ENCODE measurements at places on chromosomes 7 and 10.

GRCh38 chr7:786472-787255 is 45.6 kb upstream of the SUN1 start:
- no peak for DNase-seq

DNA sequence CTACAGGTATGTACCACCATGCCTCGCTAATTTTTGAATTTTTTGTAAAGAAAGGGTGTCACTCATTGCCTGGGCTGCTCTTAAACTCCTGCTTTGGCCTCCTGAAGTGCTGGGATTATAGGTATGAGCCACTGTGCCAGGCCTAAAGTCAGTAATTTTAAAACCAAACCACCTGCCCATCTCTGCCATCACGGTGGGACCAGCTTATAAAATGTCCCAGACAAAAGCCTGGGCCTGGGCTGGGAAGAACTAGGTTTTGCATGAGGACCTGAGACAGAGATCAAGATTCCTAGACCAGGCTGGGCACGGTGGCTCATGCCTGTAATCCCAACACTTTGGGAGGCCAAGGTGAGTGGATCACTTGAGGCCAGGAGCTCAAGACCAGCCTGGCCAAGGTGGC is 395.6 kb downstream of the CALN1 start:
- DNase-seq: no peak

GRCh38 chr10:30219971-30220751 is 128.9 kb downstream of the MTPAP start:
- DNase-seq: no peak

- no peak for DNase-seq
These were observed 4.6 kb downstream of the MARVELD1 start for GRCh38 chr10:97718178-97718577.

GRCh38 chr10:122362621-122363020 is 11.9 kb upstream of the PLEKHA1 start:
- DNase-seq: no peak

- no peak for DNase-seq
These were observed 444 bp upstream of the TNPO3 start for GRCh38 chr7:129055294-129055816.

DNA sequence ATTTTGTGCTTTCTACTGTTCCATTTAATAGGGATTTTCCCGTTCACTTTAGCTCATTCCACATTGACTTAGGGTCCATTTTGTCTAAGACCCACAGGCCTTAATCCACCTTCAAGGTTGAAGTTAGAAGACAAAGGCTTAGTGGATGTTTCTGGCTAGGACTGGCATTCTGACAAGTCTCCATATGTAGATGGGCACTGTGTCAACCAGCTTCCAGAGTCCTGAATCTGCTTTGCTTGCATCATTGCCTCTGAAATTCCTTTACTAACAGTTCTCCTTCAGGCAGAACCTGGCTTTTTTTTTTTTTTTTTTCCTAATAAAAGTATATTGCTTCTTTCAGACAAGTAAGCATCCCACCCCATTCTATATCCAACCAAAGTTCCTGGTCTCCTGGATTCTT is 69.6 kb upstream of the PDCD4 start:
- no peak for DNase-seq

DNA sequence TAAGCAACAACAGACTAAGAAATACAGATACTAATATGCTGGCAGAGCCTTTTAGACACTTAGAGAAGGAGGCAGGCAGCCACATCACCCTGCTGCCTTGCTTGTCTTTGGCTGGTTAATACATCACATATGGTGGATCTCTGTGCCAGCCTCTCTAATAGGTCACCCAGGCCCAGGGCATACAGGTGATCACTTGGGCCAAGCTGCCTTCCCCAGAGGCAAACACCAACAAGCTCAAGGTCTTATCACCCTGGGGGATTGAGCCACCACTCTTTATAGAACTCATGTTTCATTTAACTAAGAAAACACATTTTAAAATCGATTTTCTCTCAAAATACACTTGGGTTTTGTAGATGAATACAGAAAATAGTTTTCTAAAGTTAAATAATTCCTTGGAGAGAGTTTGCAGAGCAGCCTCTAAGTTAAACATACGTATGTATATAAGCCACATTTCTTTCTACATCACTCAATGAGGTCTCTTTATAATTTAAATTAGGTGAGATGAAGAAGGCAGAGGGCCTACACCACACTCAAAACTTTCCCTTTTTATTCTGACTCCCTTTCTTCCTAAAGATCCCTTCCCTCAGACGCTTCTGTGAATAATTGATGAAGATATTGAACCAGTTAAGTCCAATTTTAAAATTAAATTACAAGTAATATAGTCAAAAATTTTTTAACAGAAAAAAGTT is 556.8 kb upstream of the GHITM start:
- no peak for DNase-seq

DNA sequence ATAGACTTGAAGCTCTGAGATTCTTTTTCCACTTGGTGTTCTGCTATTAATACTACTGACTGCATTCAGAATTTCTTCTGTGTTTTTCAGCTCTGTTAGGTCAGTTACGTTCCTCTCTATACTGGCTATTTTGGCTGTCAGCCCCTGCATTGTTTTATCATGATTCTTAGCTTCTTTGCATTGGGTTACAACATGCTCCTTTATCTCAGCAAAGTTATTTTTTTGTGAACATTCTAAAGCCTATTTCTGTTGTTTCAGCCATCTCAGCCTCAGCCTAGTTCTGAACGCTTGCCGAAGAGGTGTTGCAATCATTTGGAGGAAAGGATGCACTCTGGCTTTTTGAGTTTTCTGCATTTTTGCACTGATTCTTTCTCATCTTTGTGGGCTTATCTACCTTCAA is 201.5 kb upstream of the GNAI1 start:
- no peak for DNase-seq

- no peak for DNase-seq
These were observed 31.2 kb downstream of the FOXK1 start for GRCh38 chr7:4713183-4713784.

DNA sequence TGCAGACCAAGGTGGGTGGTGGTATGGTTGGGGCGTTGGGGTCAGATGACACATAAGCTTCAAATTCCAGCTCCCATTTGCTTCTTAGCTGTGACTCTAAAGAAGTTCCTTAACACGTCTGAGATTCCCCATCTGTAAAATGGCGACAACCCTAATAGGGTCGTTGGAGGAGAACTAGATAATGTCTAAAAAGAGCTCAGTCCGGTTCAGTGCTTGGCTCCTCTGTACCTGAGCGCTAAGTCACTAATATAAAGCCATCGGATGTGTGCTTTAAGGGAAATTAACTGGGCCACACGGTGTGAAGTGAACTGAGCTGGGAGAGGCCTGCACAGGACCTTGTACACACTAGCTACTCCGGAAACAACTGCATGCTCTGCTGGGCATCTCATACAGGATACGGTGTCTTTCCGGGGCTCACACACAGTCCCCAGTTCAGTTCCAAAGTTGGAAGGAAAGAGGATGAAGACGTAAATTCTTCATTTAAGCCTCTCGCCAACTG is 476 bp upstream of the ZFYVE27 start:
- no peak for DNase-seq

DNA sequence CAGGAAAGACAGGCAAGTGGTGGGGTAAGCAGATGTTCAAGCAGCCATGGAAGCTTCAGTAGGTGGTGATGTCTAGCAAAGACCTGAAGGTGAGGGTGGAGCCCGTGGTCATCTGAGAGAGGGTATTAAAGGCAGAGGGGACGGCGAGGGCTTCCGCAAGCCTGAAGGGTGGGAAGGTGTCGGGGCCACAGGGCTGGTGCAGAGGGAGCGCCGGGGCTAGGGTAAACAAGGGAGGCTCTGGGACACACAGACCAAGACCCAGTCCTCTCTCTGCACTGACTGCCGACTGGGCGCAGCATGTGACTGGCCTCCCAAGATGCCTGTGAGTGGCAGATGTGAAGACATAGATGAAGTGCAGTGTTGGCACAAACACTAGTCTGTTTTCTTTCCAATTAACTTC is 132.4 kb downstream of the PKD1L1 start:
- no peak for DNase-seq

GRCh38 chr10:42367532-42368230 is 270.7 kb downstream of the ZNF33B start:
- DNase-seq: no peak

DNA sequence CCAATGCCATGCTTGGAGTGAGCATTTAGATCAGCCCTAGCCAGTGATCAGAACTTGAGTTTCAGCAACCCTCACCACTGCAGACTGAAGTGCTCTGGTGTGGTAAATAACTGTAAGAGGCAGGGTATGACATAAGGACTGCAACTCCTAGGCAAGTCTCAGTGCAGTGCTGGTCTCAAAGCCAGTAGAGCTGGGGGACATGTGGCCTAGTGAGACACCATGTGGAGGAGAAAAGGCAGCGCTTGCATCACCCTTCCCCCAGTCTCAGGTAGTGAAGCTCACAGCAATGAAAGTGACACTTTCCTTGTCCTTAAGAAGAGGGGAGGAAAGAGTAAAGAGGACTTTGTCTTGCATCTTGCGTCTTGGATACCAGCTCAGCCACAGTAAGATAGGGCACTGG is 386.8 kb upstream of the POT1 start:
- no peak for DNase-seq

- DNase-seq: no peak
These were observed 557 bp downstream of the BAG3 start for GRCh38 chr10:119651514-119652360.

GRCh38 chr10:3455385-3456334 is 283.1 kb upstream of the PITRM1 start:
- DNase-seq: no peak

DNA sequence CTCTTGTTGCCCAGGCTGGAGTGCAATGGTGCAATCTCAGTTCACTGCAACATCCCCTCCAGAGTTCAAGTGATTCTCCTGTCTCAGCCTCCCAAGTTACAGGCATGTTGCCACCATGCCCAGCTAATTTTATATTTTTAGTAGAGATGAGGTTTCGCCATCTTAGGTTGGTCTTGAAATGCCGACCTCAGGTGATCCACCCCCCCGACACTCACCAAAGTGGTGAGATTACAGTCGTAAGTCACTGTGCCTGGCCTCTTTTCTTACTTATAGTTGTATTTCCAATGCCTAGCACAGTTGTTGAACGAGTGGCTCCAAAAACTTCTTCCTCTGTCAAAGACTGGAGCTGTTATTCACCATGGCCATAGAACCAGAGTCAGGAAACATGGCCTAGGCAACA is 6.7 kb downstream of the RNF216 start:
- no peak for DNase-seq

DNA sequence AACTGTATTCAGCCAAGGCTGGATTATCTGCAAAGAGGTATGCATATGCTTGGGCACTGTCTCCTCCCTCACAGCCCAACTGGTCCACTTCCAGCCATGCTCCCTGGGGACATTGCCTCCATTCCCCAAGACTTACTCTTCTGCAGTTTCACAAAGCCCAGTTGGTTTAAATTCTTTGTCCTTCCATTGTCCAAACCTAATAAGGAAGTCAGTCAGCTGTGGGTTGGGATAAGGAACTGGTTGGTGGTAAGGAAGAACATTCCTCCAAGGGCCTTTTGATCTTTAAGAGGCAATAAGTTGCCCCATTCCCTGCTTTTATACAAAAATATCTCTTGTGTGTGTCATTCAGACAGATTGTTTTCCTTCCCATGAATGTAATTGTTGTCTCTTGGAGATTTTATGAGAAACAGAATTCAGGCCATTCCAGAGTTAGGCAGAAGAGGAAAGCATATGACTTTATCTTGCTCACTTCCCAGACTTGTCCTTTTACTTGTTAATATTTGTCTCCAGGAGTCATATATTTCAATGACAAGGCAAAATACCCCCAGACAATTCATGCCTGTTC is 673.7 kb downstream of the SUGCT start:
- no peak for DNase-seq

- no peak for DNase-seq
These were observed 10.3 kb downstream of the PI4K2A start for GRCh38 chr10:97650726-97651125.

DNA sequence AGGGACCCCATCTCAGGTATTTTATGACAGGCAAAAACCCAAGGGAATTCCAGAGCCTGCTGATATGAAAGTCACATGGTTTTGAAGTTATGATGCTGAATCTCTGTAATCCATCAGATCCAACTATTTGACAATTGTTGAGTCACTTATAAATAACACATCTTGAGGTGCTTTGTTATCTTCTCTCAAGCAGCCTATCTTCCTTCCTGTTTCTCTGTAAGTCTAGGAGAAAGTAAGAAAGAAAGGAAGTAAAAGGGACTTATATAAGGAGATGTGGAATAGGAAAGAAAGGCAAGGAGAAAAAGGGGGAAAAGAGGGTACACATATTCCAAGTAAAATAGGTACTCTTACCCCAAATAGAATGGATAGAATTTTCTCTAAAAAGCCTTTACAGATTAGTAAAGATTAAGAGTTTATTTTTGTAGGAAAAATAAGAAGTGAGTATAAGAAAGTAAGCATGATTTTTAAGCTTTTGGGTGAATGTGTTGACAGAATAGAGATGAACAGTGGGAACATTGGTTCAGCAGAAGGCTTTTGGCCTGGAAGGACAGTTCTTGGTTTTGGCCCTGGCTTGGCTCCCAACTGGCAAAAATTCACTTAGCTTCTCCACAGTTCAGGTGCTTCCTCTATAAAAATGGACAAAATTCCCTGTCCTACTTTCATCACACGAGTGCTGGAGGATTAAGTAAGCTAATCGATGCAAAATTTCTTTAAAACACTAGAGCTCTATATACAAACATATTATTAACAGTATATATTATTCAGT is 39.6 kb upstream of the ANK3 start:
- no peak for DNase-seq

DNA sequence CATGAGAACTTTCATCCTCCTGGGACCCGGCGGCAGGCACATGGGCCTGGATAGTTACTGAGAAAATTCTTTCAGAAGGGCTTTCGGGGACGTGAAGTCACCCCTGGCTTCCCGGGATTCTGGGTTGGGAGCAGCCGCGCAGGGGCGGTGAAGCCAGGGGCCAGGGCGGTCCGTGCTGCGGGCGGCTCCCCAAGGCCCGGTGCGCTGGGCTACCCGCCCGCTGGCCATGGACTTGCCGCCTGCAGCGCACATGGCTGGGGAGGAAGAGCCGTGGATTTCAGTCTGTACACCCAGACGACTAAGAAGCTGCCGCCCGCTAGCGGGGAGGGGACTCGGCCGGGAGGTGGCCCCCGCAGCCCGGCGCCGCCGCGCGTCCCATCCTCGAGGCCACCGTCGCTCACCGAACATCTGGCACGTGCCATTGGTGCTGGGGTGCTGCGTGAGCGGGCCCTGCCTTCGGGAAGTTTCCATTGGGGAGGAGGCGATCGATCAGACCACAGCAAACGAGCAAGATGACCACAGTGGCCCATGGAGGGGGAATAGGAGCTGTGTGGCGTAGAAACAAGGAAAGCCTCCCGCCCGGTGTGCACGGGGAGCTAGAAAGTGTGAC is 64.5 kb downstream of the TMEM209 start:
- DNase-seq: no peak

- no peak for DNase-seq
These were observed 9.2 kb downstream of the AGR2 start for GRCh38 chr7:16795624-16796023.

- DNase-seq: no peak
These were observed 31.7 kb downstream of the MAGI2 start for GRCh38 chr7:79421751-79422150.

DNA sequence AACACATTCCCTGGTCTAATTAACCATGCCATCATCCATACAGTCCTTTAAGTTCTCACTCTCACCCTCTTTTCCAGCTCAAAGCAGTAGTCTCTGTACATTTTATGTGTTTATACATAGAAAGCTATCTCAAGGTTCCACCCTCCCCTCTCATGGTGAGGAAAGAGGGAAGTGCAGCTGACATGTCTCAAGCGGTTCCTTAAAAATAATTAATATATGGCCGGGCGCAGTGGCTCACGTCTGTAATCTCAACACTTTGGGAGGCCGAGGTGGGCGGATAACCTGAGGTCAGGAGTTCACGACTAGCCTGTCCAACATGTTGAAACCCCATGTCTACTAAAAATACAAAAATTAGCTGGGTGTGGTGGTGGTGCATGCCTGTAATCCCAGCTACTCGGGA is 36.7 kb downstream of the ZC3HAV1 start:
- no peak for DNase-seq

Data from cortex of kidney (tissue), 1 donor.